Stimulated activated CD8-positive, alpha-beta memory T cell treated with anti-CD3 and anti-CD28 coated beads, Interleukin-15, amount 100 ng/mL, for 4 hours (primary cell): ENCODE measurements at places on chromosomes 6 and 20.

DNA sequence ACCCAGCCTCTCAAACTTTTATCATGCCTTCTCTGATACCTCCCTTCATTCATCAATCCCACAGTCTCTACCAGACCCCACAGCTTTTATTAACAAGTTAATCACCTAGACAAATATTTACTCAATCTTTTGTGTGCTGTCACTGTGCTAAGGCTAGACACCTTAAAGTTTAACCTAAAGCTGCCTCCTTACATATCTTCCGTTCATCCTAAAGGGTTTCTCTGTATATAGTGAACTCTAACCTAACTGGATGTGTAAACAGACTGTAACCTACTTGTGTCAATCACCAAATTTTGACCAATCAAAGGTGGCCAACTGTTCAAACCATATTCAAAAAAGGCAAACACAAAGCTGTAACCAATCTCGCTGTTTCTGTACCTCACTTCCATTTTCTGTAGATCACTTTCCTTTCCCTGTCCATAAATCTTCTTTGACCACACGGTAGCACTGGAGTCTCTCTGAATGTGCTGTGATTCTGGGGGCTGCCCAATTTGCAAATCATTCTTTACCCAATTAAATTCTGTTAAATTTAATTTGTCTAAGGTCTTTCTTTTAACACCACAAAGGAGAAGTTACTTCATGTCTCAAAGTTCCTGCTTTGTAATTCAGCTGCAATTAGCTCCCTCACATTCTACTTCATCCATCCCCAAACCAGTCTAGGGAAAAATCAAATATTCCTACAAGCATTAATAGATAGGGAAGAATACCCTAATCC, 72.5 kb downstream of the ARHGAP18 start:
- DNase-seq, result no peak

GRCh38 chr6:122806291-122806690, 17.2 kb downstream of the SMPDL3A start:
- no peak for DNase-seq

GRCh38 chr20:54197621-54198604, 10.0 kb upstream of the PFDN4 start:
- no peak for DNase-seq

- no peak for DNase-seq
Observed at GRCh38 chr20:23584434-23585199, 16.3 kb upstream of the CST9L start.

- DNase-seq, result no peak
Observed at GRCh38 chr6:487956-488355, 96.4 kb downstream of the IRF4 start.

DNA sequence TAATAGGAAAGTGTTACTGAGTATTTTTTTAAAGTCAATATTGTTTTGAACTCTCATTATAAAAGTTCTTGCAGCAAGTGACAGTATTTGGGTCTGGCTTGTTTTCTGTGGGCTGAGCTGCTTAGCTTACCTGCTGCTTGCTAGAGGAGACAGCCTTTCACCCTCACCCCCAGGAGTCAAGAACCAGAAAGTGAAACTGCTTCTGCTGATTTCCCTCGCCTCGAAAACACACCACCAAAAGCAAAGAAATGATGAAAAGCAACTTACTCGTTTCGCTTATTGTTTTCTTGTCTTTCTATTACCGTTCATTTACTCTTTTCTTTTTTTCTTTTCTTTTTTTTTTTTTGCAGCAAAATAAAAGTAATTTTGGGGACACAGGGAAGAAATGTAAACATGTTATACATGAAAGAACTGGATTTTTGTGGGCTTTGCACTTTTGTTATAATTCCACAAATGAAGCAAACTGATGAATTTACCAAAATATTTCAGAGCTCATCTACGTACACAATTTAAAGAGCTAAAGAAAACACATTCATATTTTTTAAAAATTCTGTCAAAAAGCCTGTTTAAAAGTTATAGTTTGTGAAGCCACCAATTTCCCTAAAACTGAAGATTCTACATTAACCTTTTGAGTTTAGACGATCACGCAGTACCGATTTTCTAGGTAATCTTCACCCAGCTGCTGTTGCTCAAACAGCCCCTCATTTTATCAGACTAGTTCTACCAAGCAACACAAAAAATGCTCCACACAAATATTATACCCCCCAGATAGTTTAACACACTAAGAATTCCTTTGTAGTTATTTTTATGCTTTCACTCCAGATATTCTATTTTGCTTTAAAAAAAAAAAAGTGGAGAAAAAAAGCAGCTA, 1.7 kb downstream of the SCML4 start:
- DNase-seq, result peak; percentile 39

- no peak for DNase-seq
Observed at GRCh38 chr6:111129013-111129412, 41.7 kb downstream of the SLC16A10 start.

DNA sequence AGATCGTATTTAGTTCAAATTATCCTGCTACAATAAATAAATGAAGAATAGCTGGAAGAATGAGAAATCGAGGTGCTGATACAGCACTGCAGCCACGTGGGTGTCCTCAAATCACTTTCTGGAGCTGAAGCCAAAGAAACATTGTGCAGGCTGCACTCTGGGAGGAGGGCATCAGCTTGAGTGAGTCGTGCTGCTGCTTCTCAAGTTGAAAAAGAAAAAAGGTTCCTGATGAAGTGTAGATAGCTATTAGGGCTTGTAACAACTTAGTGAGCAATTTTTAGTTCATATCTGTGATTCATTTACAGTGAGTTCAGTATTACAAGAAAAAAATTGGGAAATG, 40.5 kb downstream of the DSE start:
- DNase-seq, result no peak

DNA sequence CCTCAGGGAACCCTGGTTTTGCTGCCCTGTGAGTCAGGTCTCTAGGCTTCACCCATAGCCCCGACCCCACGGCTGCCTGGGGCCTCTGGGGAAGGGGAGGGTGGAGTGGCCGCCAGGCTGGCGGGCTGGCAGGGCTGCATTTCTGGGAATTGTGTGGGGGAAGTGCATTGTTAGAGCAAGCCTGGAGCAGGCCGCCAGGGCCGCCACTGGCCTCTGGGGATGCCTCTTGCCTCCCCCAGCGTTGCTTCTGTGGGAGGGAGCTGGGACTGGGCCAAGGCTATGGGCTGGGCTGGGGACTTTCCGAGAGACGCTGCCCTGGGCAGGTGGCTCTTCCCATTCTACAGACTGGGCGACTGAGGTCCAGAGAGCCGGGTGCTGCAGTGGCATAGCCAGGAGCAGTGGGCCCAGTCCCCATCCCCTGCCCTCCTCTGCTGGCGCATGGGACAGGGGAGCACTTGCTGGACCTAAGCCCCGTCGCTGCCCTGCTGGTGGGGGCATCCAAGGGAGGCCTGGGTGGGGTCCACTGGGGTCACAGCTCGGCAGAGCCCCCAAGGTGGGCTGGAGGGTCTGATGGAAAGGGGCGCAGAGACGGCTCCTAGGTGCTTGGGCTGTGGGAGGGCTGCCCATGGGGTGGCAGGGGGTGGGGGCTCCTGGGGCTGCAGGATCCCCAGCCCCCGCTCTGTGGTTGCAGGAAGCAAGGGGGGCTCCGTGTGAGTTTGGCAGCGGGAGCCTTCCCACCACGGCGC, 6.6 kb upstream of the SOX18 start:
- DNase-seq, result no peak

GRCh38 chr6:164195942-164196281, 781.4 kb downstream of the QKI start:
- no peak for DNase-seq

- DNase-seq, result no peak
Observed at GRCh38 chr20:62734881-62735280, 26.2 kb downstream of the NTSR1 start.

DNA sequence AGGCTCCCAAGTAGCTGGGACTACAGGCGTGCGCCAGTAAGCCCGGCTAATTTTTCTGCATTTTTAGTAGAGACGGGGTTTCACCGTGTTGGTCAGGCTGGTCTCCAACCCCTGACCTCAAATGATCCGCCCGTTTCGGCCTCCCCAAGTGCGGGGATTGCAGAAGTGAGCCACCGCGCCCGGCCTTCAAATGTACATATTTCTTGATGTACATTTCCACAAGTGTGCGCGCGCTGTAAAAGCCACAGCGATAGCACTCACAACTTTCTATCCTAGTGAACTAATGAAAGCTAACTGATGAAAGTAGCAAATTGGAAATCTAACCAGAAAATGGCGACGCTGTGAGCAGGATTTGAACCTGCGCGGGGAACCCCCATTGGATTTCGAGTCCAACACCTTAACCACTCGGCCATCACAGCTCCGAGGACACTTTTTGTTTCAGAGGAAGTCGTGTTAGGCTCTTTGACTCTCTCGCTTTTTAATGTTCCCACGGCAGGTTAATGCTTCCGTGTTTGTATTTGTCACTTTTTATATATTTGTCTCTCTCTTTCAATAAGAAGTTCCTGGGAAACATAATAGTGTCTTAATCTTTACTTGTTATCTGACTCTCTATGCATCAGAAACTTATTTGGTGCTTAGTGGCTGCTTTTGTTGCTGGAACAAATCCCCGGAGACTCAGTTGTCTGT, 199.4 kb upstream of the ZNF184 start:
- DNase-seq, result no peak

DNA sequence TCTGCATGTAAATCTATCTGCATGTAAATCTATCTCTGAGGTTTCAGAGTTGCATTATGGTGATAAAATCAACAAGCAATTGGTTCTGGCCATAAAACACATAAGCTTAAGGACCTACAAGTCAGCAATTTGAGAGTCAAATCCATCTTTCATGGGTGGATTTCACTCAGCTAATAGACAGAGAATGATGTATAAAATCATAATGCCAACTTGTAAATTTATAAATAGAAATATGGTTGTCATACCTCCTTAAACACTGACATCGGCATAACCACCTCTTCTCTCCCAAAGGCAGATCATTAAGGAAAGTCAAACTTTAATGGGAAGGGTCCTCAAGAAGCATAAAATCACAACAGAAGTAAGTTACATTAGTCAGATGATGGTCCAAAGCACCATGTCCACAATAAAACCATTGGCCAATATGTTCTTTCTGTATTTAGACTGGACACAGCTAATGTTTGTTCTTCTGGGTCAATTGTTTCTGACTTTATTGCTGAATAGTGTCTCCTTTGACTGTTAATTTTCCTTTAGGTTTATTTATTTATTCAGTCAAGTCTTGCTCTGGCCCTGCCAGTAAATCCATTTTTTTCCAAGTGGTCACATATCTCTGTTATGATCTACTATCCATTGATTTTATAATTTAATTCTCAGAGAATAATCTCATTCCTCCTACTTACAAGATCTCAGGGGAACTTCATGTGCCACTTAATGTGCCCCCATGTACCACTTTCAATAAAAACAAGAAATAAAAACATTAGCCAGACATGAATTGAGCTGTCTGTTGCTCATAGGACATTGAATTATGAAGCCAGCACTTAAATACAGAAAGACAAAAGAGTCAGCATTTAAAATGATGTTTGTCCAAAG, 382.9 kb upstream of the IRAK1BP1 start:
- no peak for DNase-seq

- DNase-seq, result no peak
Observed at GRCh38 chr6:90500458-90500857, 86.4 kb downstream of the MAP3K7 start.

DNA sequence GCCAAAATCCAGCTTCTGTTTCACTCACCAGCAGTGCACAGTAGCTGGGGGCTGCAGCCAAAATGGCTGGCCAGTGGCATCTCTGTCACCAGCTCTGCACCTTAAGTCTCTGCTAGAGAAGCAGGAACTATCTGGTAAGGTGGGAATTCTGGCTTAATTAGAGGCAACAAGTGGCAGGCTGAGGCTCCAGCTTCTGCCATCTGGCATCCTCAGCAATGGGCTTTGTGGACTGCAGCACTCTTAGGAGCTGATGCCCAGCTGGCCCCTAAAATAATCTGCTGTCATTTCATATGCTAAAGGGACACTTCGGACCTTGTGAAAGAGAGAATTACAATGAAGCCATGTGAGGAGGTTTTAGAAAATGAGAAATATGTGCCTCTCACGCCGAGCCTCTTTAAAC, 4.6 kb upstream of the CLDN20 start:
- DNase-seq, result no peak

DNA sequence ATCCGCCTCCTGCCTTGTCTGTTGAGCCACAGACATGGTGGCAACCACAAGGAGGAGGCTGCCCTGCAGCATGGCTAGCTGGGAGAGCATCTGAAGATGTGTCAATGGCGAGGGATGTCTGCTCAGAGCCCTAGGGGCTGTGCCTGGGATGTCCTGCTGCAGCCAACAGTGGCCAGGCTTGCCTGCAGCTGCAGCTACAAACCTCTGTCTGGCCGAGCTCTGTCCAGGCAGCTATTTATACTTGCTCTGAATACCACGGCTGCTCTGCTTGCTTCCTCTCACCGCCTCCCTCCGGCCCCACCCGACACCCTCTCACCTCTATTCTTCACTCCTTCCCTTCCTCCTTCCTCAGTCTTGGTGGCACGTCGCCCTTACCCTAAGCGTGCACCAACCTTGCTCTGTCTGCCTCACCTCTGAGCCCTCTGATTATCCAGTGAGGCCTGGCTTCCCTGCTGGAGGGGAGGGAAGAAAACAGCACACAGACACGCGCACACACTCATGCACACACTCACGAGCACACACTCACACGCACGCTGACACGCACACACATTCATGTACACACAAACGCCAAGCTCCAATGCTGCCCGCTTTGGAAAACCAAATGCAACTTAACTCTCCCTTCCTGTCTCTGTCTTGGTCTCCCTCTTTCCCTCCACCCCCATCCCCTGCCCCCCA, at the start of gene ANGPT4:
TSS of gene ANGPT4 (minus strand) at position 210 of the 675 bp plus-strand sequence. CDS start at position 90, 120 bp downstream.
- DNase-seq, result no peak
